Cardiac fibroblast (primary cell): ENCODE measurements at places on chromosomes 2 and 18.

DNA sequence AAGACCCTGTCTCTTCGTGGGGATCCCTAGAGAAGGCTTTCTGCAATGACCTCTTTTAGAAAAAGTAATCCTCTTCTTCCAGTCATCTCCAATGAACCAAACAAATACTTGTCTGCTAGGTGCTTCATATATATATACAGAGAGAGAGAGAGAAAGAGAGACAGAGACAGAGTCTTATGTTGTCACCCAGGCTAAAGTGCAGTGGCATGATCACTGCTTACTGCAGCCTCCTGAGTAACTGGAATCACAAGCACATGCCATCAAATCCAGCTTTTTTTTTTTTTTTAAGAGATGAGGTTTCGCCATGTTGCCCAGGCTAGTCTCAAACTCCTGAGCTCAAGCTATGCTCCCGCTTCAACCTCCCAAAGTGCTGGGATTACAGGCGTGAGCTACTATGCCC lies 18.6 kb upstream of the PKDCC start:
- DNase-seq: no peak

- DNase-seq: no peak
Measured at GRCh38 chr2:61100801-61101200, 35.1 kb downstream of the SANBR start.

GRCh38 chr2:10668402-10669012 lies 21.3 kb downstream of the NOL10 start:
- DNase-seq: peak; percentile 78

- peak; percentile 33 for DNase-seq
Measured at GRCh38 chr2:529424-529823, 147.8 kb downstream of the TMEM18 start.

GRCh38 chr2:18987592-18988073 lies 370.8 kb downstream of the OSR1 start:
- DNase-seq: peak; percentile 93

- DNase-seq: no peak
Measured at GRCh38 chr18:48550101-48550729, 11.4 kb downstream of the CTIF start.

DNA sequence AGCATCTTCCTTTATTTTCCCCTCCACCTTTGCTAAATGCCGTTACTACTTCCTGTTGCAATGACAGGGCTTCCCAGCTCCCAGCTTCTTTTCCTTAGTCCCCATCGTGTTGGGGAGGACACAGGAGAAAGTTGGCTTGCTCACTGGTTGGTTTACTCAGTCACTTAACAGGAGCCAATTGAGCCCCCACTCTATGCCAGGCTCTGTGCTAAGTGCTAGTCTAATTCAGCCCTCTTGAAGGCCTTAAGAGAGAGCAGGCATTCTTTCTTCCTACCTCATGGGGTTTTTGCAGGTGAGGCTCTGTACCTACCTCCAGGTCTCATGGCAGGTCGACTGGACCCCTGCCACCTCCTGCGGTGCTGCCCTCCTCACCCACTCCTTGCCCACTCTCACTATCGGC lies 20.1 kb downstream of the TANC1 start:
- no peak for DNase-seq

- no peak for DNase-seq
Measured at GRCh38 chr2:235917506-235917905, 250.7 kb downstream of the GBX2 start.

GRCh38 chr2:119469661-119470297 lies 38.1 kb downstream of the TMEM37 start:
- no peak for DNase-seq

DNA sequence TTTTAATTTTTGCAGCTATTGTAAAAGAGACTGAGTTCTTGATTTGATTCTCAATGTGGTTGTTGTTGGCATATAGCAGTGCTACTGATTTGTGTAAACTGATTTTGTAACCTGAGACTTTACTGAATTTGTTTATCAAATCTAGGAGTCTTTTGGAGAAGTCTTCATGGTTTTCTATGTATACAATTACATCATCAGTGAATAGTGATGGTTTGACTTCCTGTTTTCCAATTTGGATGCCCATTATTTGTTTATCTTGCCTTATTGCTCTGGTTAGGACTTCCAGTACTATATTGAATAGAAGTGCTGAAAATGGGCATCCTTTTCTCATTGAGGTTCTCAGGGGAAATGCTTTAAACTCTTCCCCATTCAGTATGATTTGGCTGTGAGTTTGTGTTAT lies 99.7 kb downstream of the GULP1 start:
- no peak for DNase-seq

DNA sequence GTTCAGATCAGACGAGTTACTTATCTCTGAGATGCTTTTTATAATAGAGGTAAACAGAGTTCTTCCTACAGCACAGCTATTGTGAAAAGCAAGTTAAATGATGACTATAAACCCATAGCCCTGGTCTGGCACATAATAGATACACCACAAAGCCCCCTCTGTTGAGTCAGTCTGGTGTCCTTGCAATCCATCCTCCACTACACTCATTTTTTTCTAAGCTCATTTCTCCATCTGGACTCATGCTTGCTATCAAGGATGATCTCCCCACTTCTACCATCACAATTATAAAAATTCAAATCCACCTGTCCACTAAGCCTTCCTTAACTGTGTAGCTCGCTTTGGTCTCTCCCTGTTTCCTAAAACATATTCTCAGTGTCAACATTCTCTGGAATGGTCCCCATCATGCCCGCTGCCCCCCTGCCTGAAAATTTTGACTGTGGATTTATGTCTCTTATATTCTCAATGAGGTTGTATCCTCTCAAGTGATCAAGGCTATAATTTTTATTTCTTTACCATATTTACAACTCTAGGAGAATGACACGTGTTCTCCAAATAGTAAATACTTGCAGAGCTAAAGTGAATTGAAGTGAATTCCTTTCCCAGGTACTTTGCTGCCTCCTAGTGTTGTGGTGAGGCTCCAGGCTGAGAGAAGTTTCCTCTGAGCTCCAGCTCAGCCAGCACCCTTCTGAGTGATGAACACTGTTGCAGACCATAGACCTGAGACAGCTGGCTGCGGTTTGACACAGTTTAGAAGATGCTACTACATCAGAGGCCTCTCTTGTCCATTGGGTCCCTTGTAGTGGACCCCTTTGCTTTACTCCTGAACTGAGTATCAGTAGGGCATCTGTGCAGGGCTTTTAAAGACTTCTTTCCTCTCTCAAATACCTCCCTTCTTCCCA lies 108.7 kb downstream of the DPP10 start:
- peak; percentile 60 for DNase-seq

DNA sequence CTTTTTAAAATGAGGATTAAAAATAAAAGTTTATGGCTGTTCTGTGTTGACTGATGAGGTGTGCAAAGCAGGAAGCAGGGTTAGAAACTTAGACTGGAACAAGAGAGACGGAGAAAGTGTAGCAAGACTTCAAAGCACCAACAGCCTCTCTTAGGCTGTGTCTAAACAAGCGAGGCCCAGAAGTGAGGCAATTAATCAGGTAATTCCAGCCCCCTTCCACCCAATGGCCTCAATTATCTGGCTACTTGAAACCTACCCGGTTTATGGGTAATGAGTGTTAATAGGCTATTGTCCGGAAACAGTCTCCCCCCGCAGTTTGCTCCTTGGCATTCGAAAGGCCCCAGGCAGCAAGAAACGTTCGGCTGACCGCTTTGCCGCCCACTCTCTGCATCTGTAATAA lies 171.7 kb upstream of the MYCN start:
- no peak for DNase-seq

- DNase-seq: no peak
Measured at GRCh38 chr2:130785466-130786055, 30.2 kb downstream of the AMER3 start.

GRCh38 chr18:48521723-48522122 lies 17.1 kb upstream of the CTIF start:
- DNase-seq: no peak

DNA sequence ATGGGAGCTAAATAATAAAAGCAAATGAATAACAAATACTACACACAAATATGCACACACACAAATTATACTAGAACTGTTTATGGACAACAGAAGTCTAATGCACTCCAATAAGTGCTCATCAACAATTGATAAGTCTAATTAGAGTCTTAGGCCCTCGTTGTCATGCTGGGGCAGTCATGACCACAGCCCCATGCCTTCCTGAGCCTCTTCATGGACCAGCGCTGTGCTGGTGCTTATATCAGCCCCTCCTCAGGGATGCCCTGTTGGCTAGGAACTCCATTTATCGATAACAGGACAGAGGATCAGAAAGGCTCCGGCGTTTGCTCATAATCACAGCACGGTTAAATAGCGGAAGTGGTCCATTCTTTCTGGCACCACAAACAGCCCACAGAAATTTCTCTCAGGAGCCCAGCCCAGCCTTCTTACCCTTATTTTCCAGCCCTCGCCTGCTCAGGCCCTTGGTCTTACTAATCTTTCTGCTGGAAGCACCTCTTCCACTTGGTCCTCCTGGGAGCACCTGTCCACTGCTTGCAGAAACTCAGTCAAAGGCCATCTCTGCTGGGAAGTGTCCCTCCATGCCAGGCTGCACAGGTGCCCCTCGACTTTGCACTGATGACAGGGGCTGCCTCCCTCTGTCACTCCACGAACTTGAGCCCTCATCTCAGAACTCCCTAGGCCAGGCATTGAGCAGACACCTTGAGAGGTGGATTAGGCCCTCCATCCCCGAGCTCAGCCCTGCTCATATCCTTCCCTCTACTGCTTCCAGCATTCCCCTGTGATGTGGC lies 500.2 kb upstream of the HS6ST1 start:
- no peak for DNase-seq

- DNase-seq: no peak
Measured at GRCh38 chr18:49151482-49151881, 200.7 kb upstream of the SMAD7 start.

GRCh38 chr18:13137670-13138419 lies 80.7 kb upstream of the LDLRAD4 start:
- peak; percentile 66 for DNase-seq

DNA sequence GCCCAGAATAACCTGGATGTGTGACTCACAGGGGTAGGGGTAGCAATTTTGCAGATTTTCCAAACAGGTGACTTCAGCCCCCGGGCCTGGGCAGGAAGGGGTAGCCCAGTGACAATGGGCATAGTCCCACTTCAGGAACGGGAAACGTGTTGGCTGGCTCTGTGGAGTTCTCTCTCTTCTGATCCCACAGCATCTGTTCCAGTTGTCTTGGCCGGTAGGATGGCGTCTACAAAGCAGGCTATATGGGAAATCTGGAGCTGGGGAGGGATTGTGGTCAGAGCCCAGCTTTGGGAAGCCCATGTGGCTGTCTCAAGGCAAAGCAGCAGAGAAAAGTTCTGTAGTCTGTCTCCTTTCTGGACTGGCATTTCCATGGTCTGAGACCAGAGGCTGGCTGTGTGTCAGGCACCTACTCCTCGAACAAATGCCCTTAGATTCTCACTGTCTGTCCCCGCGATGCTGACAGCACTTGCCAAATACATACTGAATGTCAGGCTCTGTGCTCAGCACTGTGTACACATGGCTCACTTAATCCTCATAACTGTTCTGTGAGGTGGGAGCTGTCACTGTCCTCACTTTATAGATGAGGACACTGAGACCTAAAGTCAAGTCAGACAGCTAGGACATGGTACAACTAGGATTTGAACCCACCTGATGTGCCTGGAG lies 17.9 kb upstream of the TMEM214 start:
- DNase-seq: no peak

GRCh38 chr18:3793545-3793944 lies 343.6 kb downstream of the TGIF1 start:
- DNase-seq: peak; percentile 57

- DNase-seq: no peak
Measured at GRCh38 chr2:588074-588645, 89.0 kb downstream of the TMEM18 start.

DNA sequence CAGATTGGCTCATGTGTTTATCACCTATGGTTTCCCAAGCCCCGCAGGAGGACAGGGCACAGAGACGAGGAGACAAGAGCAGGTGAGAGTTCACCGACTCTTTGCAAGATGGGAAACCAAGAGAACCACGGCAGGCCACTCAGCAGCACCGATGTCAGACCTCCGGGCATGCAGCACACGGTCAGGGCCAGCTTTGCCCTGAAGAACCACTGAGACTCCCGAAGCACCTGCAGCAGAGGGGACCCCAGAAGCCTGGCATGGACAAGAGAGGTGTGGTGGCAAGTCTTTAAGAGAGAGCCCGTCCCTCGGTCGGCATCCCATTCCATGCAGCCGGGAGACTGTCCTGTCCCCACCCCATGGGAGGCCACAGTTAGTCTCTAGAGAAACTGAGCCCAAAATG lies 36.6 kb upstream of the TAF1B start:
- no peak for DNase-seq
